ENCODE measurements at places on chromosomes 11 and 22. TPM values are rescaled to one million over a fixed set of nuclear protein-coding genes. Genes with fewer than 3 reads are reported as not detected.

Gene BAD
- total RNA-seq, result 75.5 TPM

Gene STK33
- total RNA-seq, result 1.3 TPM

Gene LINC01488
- total RNA-seq, result not detected

Gene LGR4
- 3.7 TPM for total RNA-seq

Gene MRGPRX1
- not detected for total RNA-seq

Gene SBF1
- 68.9 TPM for total RNA-seq

Data from vein endothelial cell (primary cell).